ENCODE measurements at places on chromosomes 2 and 18.

DNA sequence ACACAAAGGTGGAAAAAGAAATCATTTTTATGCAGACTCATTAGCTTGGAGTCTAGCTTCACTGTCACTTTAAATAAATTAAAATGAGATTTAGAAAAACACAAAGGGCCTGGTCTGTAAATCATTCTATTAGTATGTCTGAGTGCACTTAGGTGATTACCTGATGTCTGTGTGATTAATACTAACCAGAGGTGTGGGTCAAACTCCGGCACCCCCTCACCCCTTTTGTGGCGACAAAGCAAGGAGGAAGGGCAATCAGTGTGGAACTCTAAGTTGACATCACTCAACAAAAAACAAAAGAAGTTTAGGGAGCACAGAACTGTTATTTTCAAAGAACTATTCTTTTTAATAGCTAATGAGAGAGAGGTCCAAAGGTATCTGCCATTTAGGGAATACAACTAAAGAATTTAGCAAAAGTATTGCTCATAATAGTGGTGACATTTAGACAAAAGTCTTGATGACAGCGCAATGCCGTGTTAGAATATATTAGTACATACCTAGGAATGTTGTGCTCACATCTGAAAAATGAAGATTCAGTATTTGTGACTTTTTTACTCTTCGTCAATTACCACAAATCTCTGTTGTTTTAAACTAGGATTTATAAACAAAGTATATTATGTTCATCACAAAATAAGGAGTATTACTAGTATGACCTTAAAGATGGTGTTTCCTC, 66.3 kb downstream of the ZEB2 start:
- no peak overlapping the region for H3K27ac ChIP-seq
- peaks cover 69% of the 10 kb centered on the region for H3K4me1 ChIP-seq
- no peak overlapping the region for H3K4me3 ChIP-seq
- DNase-seq, result no peak

- H3K27ac ChIP-seq, result no peak overlapping the region
- peaks cover 23% of the 10 kb centered on the region for H3K27me3 ChIP-seq
- peaks cover 7% of the 10 kb centered on the region for H3K4me1 ChIP-seq
- no peak overlapping the region for H3K4me3 ChIP-seq
- DNase-seq, result no peak
These were observed 32.6 kb upstream of the SPAG16 start for GRCh38 chr2:213251618-213252017.

DNA sequence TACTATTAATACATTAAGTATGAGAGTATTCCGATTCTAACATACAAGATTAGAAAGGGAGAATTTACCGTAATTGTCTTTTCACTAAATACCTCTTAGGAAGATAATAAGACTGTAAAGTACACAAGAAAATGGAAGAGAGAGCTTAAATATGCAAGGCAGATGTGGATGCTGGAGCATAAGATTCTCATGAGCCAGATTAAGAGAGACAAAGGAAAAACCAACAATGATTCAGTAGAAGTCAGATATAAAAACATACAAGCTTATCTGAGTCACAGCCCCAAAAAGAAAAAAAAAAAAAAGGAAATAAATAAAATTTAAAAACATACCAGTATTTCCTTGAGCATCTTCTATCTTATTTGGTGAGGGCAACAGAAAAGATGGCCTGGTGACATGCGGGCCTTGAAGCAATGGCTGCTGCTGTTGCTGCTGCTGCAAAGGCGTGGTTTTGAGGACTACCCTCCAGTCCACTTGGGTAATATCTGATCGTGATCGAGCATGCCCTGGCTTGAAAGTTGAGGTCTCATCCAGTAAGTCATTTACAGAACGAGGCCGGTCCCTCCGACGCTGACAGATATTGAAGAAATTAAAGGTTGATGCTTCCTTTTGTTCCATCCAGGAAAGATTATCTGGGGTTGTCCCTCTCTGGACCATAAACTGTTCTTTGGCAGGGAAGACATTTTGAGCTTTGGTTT, 24.5 kb downstream of the PLEKHM3 start:
- no peaks in the 10 kb centered on the region for H3K36me3 ChIP-seq
- no peak overlapping the region for H3K27ac ChIP-seq
- H3K4me1 ChIP-seq, result peaks cover 6% of the 10 kb centered on the region
- no peak for DNase-seq

GRCh38 chr2:146939991-146940685, 904.7 kb upstream of the ACVR2A start:
- no peaks in the 10 kb centered on the region for H3K27me3 ChIP-seq
- H3K27ac ChIP-seq, result no peak overlapping the region
- H3K4me1 ChIP-seq, result no peaks in the 10 kb centered on the region
- no peak overlapping the region for H3K4me3 ChIP-seq
- no peaks in the 10 kb centered on the region for H3K36me3 ChIP-seq

GRCh38 chr2:72291059-72291458, 143.4 kb upstream of the CYP26B1 start:
- no peak overlapping the region for H3K27ac ChIP-seq
- H3K27me3 ChIP-seq, result no peaks in the 10 kb centered on the region
- no peaks in the 10 kb centered on the region for H3K4me1 ChIP-seq
- H3K36me3 ChIP-seq, result no peaks in the 10 kb centered on the region

DNA sequence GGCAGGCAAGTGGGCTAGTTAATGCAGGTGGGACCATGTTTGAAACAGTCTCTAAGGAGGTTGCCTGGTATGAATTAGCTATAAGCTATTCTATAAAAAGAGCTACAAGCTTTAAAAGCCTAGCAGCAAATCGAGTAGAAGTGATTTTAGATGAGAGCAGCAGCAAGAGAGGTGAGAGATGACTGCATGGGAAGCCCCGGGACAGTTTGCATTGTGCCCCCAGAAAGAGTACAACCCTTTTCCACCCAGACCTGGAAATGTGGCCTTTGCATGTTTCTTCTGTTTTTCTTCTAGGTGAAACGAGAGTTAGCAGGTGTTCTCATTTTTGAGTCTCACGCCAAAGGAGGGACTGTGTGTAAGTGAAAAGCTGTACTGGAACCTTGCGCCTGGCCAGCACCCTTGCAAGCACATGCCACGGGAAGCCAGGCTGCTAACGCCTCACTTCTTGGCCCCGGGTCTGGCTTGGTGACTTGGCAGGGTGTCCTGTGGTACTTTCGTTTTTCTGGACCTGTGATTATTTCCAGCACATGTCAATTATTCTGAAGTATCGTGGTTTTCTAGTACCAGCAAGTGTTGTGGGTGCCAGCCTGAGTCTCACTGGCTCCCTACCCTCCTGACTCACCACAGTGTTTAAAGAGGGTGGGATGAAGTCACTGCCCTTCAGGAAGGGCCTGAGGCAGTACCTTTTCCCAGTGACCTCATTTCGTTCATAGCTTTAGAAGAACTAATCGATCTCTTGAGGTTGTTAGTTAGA, 90.3 kb upstream of the MAP3K20 start:
- H3K27me3 ChIP-seq, result peaks cover 14% of the 10 kb centered on the region
- H3K4me1 ChIP-seq, result peaks cover 11% of the 10 kb centered on the region
- H3K4me3 ChIP-seq, result no peak overlapping the region
- no peaks in the 10 kb centered on the region for H3K36me3 ChIP-seq

DNA sequence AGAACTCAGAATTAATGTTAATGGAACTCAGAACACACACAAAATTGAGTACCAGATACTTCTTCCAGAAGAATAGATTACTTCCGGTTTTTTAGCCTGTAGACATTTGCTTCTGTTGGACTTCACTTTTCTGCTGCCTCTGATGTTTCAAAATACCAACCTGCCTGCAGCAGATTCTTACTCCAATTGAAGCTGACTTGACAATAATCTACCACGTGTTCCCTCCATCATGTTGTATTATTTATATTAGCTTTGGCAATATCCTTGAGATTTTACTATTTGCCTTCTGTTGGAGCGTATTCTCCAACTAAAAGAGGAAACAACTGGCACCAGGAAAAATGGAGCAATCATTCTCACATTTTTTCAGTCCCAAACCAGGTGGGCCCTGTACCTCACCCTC, 3.1 kb upstream of the GORASP2 start:
- peaks cover 30% of the 10 kb centered on the region for H3K36me3 ChIP-seq
- peaks cover 25% of the 10 kb centered on the region for H3K4me1 ChIP-seq
- no peak overlapping the region for H3K4me3 ChIP-seq
- no peak for DNase-seq
- H3K27me3 ChIP-seq, result no peaks in the 10 kb centered on the region
- no peak overlapping the region for H3K27ac ChIP-seq

- H3K4me3 ChIP-seq, result no peak overlapping the region
- H3K36me3 ChIP-seq, result no peaks in the 10 kb centered on the region
- H3K4me1 ChIP-seq, result peaks cover 6% of the 10 kb centered on the region
- H3K27me3 ChIP-seq, result peaks cover 27% of the 10 kb centered on the region
- H3K27ac ChIP-seq, result no peak overlapping the region
These were observed 31.0 kb upstream of the GALNT3 start for GRCh38 chr2:165825041-165825440.

- H3K27me3 ChIP-seq, result peaks cover 5% of the 10 kb centered on the region
- no peak overlapping the region for H3K27ac ChIP-seq
- DNase-seq, result no peak
- H3K4me3 ChIP-seq, result no peak overlapping the region
These were observed 61.0 kb upstream of the EPAS1 start for GRCh38 chr2:46236006-46236875.

DNA sequence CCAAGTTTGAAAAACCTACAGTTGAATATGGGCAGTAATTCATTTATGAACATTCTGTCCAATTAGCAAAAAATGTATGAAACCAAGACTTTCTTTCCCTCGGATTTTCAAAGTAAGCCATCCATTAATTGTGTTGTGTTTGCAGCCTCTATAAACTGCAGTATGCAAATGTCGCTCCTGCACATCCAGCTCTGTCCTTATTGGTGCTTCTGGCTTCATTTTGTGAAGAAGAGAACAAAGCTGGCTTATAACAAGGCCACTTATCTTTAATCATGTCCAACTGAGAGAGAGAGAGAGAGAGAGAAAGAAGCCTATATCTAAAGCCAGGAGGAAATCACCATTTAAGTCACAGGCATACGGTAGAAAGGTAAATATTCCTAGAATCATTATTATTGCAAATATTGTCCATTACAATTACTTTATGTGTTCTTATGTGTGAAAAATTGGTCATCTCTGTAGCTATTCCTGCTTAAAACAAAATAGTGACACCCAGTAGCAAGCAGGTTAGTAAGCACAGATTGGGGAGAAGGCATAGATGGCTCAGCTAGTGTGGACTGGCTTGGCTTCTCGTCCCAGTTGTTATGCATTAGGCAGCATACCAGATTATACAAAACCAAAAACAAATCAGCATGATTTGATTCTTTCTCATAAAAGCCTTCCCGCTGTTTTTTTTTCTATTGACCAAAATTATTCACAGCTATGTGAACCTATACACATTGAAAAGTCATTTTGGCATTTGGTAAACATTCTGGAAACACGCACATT, 726.4 kb upstream of the SOX11 start:
- no peak for DNase-seq
- no peaks in the 10 kb centered on the region for H3K27me3 ChIP-seq
- H3K27ac ChIP-seq, result no peak overlapping the region
- no peak overlapping the region for H3K4me3 ChIP-seq
- no peaks in the 10 kb centered on the region for H3K4me1 ChIP-seq

- no peak for DNase-seq
- peaks cover 4% of the 10 kb centered on the region for H3K4me1 ChIP-seq
- H3K27me3 ChIP-seq, result no peaks in the 10 kb centered on the region
- peaks cover 61% of the 10 kb centered on the region for H3K36me3 ChIP-seq
These were observed 122.2 kb downstream of the BIRC6 start for GRCh38 chr2:32478889-32479620.

GRCh38 chr2:85257359-85257969, 70.3 kb downstream of the TGOLN2 start:
- no peaks in the 10 kb centered on the region for H3K36me3 ChIP-seq
- H3K27me3 ChIP-seq, result peaks cover 3% of the 10 kb centered on the region
- H3K4me1 ChIP-seq, result peaks cover 3% of the 10 kb centered on the region
- no peak for DNase-seq

DNA sequence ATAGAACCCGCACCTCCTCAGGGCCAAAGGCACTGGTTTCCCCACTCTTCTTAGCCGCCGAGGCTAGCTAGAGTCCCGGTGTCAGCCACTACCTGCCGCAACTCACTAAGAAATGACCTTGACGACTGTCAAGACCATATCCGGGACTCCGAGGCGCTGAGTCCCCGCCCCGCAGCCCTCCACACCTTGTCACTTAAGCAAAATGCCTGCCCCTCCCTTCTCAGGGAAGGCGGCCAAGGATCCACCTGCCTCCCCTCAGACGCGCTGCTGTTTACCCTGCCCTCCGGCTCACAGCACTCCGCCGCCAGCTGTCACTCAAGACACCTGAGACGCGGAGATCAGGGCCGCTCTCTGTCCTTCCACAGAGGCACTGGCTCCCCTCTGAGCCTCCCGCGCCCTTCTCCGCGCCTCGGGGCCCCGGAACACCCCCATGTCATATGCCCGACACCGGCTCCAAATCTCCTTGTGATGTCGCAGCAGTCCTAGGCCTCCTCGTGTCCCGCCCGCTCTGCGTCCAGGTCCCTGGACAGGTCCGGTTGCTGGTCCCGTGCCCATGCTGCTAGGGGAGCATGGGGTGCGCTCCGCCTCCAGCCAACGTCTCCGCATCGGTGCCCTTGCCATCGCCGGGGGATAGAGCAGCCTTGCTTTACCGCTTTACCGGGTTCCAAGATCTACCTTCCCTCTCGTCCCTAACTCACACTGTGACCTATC, 32.5 kb upstream of the REG3G start:
- no peak for DNase-seq
- H3K4me3 ChIP-seq, result no peak overlapping the region
- H3K27me3 ChIP-seq, result peaks cover 19% of the 10 kb centered on the region

- no peak for DNase-seq
- H3K27ac ChIP-seq, result no peak overlapping the region
- no peak overlapping the region for H3K4me3 ChIP-seq
- H3K27me3 ChIP-seq, result no peaks in the 10 kb centered on the region
- no peaks in the 10 kb centered on the region for H3K4me1 ChIP-seq
- H3K36me3 ChIP-seq, result no peaks in the 10 kb centered on the region
These were observed 395.7 kb upstream of the ST6GAL2 start for GRCh38 chr2:107281637-107282036.

- no peak overlapping the region for H3K27ac ChIP-seq
- DNase-seq, result no peak
- no peaks in the 10 kb centered on the region for H3K36me3 ChIP-seq
- H3K4me3 ChIP-seq, result no peak overlapping the region
- H3K4me1 ChIP-seq, result no peaks in the 10 kb centered on the region
These were observed 53.0 kb upstream of the GALNT3 start for GRCh38 chr2:165847001-165847400.

- no peak overlapping the region for H3K4me3 ChIP-seq
- H3K27ac ChIP-seq, result no peak overlapping the region
- H3K4me1 ChIP-seq, result peaks cover 2% of the 10 kb centered on the region
- no peaks in the 10 kb centered on the region for H3K36me3 ChIP-seq
- DNase-seq, result no peak
These were observed 293.9 kb upstream of the PARD3B start for GRCh38 chr2:204251158-204251997.

Measured in activated T-helper 2 cell treated with anti-CD3 and anti-CD28 coated beads, Interferon-gamma antibody, Interleukin-2, Interleukin-4, amounts not matched to agents 10 μg/mL and 5 μg/mL and 100 μg/mL, durations not matched to agents 14 hours and 24 hours and 36 hours (primary cell).